Activated T-cell treated with anti-CD3 and anti-CD28 coated beads, Interleukin-2, amount 50 U/mL, for 72 hours (primary cell): ENCODE measurements at places on chromosomes 16 and 17. TPM values are rescaled to one million over a fixed set of nuclear protein-coding genes. Genes with fewer than 3 reads are reported as not detected.

SGF29 gene
- total RNA-seq, result 42.4 TPM

SPATA32 gene
- total RNA-seq, result 1.7 TPM

DNA sequence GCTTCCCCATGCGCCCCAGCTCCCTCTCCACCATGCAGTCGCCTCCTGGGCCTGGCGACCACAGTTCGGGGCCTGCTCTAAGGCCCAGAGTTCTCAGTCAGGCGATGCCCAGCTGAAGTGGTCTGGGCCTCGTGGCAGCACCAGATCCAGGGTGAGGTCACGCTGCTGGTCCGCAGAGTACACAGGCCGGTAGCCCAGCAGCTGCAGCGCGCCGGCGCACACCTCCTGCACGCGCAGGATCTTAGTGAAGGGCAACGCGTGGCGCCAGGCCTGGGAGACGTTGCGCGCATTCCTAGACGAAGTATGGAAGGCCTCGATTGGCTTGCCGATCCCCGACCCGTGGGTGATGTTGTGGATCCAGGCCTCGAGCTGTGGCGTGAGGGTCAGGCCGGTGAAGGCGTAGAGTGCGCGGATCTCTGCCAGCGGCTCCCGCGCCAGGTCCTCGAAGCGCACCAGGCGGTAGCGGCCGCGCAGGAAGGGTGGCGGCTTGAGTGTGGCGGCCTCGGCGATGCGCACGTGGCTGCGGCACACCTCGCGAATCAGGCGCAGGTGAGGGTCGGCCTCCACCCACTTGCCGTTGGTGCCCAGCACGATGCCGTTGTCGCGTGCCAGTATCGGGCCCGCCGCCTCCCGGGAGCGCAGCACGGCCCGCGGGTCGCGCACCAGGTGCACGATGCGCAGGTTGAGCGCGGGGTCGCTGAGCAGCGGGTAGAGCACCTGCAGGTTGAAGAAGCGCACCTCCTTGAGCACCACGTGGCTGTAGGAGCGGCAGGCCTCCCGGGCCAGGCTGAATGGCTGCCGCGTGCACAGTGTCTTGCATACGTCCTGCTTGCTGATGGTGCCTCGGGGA is 6.6 kb downstream of the CHST5 start:
- DNase-seq, result no peak

TUFM gene
- total RNA-seq, result 172 TPM

DYNLRB2 gene
- not detected for total RNA-seq

- DNase-seq, result no peak
These were observed 54.7 kb upstream of the CDH11 start for GRCh38 chr16:65176603-65177002.

NPIPA7 gene
- total RNA-seq, result 4.2 TPM

DNA sequence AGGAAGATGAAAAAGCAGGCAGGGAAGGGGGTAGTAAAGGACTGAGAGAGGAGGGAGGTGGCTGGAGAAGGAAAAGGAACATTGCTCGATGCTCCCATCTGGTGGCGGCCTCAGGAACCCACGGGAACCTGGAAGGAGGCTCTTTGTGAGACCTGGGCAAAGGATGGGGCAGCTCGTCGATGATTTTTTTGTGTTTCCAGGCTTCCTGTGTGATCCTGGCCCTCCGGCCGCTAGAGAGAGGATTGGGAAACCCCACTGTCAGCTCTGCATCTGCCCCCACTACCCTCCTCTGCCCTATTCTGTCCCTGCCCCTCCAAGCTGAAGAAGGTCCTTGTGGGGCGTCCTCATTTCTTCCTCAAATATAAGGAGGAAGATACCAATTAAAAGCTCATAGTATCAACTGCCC is 6.6 kb downstream of the WFIKKN2 start:
- peak; percentile 65 for DNase-seq

DNA sequence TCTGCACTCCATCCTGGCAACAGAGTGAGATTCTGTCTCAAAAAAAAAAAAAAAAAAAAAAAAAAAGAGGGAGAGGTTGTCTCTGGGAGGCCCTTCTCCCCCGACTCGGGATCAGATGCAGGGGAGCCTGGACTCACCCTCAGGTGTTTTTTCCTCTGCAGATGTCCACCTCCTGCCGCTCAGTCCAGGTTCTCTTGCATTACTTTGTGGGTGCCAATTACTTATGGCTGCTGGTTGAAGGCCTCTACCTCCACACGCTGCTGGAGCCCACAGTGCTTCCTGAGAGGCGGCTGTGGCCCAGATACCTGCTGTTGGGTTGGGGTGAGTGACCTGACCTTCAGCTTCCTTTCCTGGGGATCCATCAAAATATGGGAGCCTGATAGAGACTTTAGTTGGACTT is 34.1 kb downstream of the GLP2R start:
- DNase-seq, result no peak

TBX2 gene
- 0.10 TPM for total RNA-seq

GRCh38 chr17:64574646-64575045 is 67.9 kb downstream of the CEP95 start:
- DNase-seq, result no peak

SMPD3 gene
- not detected for total RNA-seq

DNA sequence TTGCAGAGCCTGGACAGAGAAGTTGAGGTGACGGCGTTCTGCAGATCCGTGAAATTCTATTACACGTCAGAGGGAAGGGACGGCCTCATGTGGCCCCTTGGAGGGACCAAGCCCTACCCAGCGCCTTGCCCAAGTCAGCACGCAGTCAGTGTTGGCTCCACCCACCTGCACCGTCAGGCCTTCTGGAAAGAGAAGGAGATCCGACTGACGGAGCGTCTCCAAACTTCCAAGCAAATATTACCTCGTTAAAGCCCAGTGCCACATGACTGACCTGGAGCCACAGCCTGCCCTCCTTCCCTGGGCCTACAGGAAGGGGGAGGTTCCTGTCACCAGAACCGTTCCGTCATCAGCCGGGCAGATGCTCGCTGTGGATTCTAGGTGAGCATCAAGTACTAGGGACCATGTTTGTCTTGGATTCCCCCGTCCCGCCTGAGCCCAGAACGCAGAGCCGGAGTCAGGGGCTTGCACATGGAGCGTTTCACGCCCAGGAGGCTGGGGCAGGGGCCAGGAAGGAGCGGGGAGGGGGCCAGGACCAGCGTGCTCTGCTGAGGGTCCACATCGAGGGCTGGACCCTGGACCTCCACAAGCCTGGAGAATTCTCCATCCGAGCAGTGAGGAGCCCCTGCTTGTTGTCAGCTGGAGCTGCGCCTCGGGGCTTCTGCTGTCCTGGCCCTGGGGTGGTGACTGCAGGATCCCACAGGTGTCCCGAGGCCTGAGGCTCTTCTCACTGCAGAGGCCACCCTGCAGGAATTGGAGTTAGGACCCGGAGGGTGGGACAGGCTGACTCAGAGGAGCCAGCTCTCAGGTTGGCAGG is 22.6 kb upstream of the METRNL start:
- no peak for DNase-seq

- no peak for DNase-seq
These were observed 5.1 kb downstream of the TMEM235 start for GRCh38 chr17:78236362-78237127.

DNA sequence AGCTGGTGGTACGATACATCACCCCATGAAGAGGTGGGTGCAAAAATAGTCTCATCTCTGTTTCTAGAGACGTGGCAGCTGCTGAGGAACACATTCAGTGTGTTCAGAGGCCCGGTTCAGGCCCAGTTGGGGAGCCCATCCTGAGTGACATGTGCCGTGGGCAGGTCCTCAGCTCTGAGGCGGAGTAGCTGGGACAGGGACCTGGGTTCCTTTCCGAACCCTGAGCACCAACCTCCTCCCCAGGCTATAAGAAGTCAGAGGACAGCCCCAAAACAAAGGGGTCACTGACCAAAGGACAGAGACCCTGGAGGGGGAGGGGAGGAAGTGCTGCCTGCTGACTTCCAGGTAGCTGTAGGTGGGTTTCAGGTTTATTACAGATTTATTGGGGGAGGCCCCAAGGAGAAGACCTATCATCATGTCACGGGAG is 5.1 kb downstream of the LDHD start:
- DNase-seq, result no peak

- peak; percentile 72 for DNase-seq
These were observed 3.2 kb downstream of the ZSCAN10 start for GRCh38 chr16:3095869-3096268.

- peak; percentile 38 for DNase-seq
These were observed 8.8 kb upstream of the CEP112 start for GRCh38 chr17:66200685-66201092.

DNA sequence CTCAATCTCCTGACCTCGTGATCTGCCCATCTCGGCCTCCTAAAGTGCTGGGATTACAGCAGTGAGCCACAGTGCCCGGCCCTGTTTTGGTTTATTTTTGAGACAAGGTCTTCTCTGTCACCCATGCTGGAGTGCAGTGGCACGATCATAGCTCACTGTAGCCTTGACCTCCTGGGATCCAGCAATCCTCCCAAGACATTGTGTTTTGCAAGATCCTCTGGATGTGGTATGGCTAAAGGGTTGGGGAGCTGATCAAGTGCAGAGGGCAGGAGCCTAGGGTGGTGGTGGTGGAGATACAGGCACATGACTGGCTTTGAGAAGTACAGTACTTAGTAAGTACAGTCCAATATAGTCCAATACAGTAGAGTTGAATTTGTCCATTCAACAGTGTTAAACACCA is 16.6 kb upstream of the TNS4 start:
- DNase-seq, result no peak

- DNase-seq, result no peak
These were observed 4.5 kb downstream of the C17orf50 start for GRCh38 chr17:35765086-35765710.

- no peak for DNase-seq
These were observed 24.4 kb downstream of the SNN start for GRCh38 chr16:11692651-11693050.

NPTX1 gene
- 6.1 TPM for total RNA-seq

ZNF652 gene
- total RNA-seq, result 13.2 TPM

GRCh38 chr17:70105641-70106040 is 30.6 kb downstream of the KCNJ16 start:
- no peak for DNase-seq

DNA sequence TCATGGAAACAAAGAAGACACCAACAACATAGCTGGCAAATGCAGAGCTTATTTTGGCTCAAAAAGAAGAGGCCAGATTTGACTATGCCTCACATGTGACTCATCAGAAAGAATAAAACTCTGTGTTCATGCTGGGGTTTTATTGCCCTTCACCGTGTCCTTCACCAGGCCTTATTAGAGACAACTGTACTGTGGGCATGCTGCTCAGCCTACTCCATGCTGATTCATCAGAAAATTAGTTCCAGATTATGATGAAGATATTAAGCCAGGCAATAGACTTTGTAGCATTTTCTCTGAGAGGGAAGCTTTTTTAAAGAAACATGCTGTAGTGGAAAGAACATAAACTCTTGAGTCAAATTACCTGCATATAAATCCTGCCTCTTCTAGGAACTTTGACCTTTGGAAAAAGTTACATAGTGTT is 89.8 kb downstream of the CYB561 start:
- DNase-seq, result no peak

FGF11 gene
- 5.3 TPM for total RNA-seq

DNA sequence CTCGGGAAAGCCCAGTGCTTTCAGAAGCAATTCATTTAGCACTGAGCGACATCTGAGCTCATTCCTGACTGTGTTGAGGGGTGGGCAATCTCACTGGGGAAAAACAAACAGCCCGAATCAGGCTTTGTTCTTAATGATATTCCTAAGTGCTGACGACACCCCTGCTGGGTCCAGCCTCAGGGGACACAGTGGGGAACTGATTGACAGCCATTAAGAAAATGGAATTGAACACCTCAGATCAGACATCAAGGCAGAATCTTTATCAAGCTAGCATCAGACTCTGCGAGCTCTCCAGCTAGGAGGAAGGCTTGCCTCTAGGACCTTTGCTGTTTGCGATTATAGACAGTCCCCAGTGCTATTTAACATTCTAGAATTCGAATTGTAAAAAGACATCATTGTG is 22.5 kb upstream of the LYRM9 start:
- DNase-seq, result no peak

FBXL16 gene
- 8.8 TPM for total RNA-seq

- DNase-seq, result no peak
These were observed 3.1 kb upstream of the TEX19 start for GRCh38 chr17:82355770-82356427.

- DNase-seq, result peak; percentile 36
These were observed 4.1 kb downstream of the UBALD2 start for GRCh38 chr17:76268991-76269981.

DNA sequence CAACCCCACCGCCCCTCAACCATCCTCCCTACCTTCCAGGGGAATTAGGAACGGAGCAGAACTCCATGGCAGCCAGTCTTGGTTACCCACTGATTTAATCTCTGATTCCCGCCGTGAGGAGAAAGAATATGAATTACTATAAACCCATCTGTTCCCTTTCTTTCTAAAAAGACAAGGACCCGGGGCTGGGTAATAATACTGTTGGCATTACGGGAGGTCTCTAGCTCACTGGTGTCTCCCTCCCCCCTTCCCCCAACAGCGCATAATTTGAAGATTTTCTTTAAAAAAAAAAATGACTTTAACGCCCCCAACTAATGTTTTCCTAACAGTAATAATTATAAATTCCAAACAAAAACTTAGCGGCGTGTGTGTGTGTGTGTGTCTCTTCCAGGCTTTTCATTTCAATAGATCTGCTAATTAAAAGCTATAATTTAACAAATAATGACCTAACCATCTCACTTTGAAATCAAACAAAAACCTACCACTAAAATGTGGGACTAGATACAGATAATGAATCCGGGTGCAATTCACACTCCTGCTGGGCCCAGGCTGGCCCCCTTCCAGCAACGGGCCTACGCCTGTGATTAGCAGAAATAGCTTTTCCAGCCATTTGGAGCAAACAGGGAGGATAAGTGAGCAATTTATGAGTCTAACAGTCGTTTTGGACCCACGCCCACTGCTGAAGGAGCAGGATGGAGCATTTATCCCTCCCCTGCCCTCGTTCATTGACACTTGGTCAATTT is 18.2 kb upstream of the BHLHA9 start:
- no peak for DNase-seq

SDK2 gene
- total RNA-seq, result 0.26 TPM

- DNase-seq, result no peak
These were observed 455 bp downstream of the ATP1B2 start for GRCh38 chr17:7651097-7651664.

DNA sequence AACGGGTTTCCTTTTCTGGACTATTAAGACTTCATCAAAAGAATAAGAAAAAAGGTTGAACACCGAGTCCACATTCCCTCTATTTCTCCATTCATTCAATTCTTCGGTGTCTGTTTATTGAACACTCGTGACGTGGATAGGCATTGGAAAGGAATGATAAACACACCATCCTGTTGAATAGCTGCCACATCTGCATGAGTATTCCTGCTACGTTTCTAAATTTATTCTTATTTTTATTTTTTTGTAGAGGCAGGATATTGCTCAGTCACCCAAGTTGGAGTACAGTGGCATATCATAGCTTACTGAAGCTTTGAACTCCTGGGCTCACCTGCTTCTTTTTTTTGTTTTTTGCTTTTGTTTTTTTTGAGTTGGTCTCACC is 80.8 kb upstream of the CIBAR2 start:
- DNase-seq, result no peak

ATP2C2 gene
- total RNA-seq, result not detected

CDH8 gene
- not detected for total RNA-seq

CCDC200 gene
- not detected for total RNA-seq

DNA sequence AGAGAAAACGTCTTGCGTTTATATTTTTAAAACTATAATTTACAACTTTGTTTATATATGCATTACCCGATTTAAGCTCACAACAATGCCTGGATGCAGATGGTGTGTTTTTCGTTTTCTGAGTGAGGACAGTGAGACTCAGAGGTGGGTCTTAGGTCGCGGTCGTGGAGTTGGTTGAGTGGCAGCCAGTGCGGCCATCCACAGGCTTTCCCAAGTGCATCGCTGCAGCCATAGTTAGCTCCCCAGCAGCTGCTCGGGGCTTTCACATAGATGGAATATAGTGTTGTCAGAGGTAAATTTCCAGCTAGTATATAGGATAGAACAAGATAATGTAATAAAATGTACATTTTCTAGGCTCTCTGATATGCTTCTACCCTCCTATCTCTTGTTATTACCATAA is 417.8 kb downstream of the CDH13 start:
- DNase-seq, result no peak
